Stimulated activated CD8-positive, alpha-beta memory T cell treated with anti-CD3 and anti-CD28 coated beads, Interleukin-7, amount 100 ng/mL, for 1 hour (primary cell): ENCODE measurements at places on chromosomes 5 and 9.

- no peak for DNase-seq
Measured at GRCh38 chr9:89738137-89738932, 133.5 kb downstream of the GADD45G start.

DNA sequence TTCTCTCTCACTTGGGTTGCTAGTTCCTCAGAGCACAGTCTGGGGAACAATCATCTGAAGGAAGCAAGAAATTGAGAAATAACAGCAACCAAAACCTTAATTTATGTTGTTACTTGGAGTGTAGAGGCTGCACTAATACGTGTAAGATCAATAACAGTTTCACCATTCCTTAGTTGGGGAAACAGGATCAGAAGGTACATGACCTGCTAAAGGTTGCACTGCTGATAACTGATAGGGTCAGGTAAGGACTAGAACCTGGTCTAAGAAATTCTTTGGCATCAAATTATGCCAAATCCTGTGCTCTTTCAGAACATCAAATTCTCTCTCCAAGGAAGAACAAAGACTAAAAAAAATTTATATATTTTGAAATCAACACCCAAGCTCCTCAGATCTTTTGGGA, 278.6 kb upstream of the C9orf72 start:
- DNase-seq = no peak

- DNase-seq = no peak
Measured at GRCh38 chr5:167228134-167228533, 1063.3 kb upstream of the WWC1 start.

GRCh38 chr5:142445266-142445665, 120.4 kb upstream of the SPRY4 start:
- no peak for DNase-seq

GRCh38 chr9:3262826-3263529, 262.8 kb downstream of the RFX3 start:
- DNase-seq = no peak

- no peak for DNase-seq
Measured at GRCh38 chr5:112865128-112865527, 4.0 kb downstream of the SRP19 start.

GRCh38 chr5:51651889-51652288, 268.6 kb downstream of the ISL1 start:
- no peak for DNase-seq

- no peak for DNase-seq
Measured at GRCh38 chr5:65320250-65320649, 161.5 kb downstream of the ADAMTS6 start.

- DNase-seq = no peak
Measured at GRCh38 chr9:130847306-130848217, 12.5 kb downstream of the ABL1 start.

GRCh38 chr5:145324101-145324500, 511.0 kb downstream of the PRELID2 start:
- DNase-seq = no peak

GRCh38 chr9:21995666-21996398, 1.2 kb downstream of the CDKN2B-AS1 start:
- no peak for DNase-seq

- DNase-seq = no peak
Measured at GRCh38 chr5:63240063-63240755, 661.6 kb downstream of the LRRC70 start.

DNA sequence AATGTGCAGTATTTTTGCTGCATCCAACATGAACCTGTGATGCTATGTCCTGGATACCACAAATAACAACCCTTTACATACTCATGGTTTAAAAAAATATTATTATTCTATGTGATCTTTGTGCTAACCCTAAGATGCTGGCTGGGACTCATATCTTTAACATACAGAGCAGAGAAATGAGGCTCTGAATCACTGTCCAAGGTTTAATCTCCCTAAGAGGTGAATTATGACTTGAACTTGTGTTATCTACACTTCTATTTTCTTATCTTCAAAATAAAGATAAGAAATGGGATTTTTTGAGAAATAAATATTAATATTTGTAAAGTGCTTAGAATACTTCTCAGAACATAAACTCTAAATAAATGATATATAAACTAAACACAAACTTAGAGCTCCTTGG, 68.8 kb upstream of the GRIA1 start:
- no peak for DNase-seq

DNA sequence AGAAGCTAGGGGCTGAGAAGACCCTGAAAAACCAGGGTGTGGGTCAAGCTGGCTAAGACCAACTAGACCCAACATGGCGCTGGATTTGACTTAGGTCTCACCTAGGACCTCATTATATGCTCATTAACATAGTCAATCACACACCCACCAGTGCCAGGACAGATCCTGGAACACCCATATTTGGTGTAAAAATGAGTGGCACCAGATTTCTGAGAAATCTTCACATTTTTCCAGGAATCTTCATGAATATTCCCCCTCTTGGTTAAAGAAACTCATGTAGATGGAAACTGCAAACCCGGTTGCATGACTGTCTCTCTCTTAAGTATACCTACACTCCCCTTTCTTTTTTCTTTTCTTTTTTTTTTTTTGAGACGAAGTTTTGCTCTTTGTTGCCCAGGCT, 17.9 kb upstream of the RAB14 start:
- DNase-seq = no peak

- DNase-seq = no peak
Measured at GRCh38 chr5:139880416-139881142, 85.0 kb downstream of the PSD2 start.

DNA sequence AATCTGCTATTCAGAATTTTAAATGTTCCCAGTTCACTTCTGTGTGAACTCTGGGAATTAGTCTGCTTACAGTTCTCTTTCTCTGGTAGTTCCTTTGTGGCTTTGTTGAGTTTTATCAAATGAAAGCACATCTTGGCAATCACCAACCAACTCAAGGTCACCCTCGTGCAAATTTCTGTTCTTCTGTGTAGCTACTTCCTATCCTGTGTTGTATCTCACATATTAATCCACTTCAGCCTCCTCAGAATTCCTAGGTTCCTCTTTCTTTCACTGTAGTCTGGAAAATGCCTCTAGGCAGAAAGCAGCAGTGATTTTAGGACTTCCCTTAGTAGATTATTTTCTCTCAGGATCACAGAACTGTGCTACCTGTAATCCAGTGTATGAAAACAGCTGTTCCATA, 100.3 kb downstream of the AUH start:
- no peak for DNase-seq

DNA sequence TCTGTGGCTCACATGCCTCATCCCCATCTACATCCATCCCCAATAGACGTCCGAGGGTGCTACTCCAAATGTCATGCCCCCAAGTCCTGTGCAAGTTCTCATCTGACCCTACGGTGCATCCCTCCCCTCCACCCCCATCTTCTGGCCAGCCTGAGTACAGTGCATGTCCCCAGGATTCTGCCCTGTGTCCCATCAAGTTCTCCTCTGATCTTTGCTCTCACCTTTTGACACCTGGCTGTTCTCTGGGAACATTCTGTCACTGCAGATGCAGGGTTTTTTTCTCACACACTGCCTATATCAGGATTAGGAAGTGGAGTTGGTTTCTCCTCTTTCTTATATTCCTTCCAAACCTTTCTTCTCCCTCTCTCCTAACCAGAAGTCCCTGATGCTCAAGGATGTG, 377.2 kb downstream of the GADD45G start:
- DNase-seq = no peak

- no peak for DNase-seq
Measured at GRCh38 chr5:144598451-144599068, 427.9 kb downstream of the KCTD16 start.

GRCh38 chr5:147901599-147902039, 4.7 kb downstream of the C5orf46 start:
- DNase-seq = no peak

DNA sequence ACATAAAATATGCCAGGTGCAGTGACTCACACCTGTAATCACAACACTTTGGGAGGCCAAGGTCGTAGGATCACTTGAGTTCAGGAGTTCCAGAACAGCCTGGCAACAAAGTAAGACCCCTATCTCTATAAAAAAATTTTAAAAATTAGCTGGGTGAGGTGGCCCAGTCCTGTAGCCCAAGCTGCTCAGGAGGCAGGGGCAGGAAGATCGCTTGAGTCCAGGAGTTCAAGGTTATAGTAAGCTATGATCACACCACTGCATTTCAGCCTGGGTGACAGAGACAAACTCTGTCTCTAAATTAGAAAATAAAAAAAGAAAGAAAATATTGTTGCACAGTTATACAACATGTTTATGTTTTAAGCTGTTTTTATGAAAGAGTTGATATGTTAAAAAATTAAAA, 6.8 kb downstream of the CENPK start:
- no peak for DNase-seq

- DNase-seq = no peak
Measured at GRCh38 chr5:107778647-107779046, 107.9 kb upstream of the EFNA5 start.

DNA sequence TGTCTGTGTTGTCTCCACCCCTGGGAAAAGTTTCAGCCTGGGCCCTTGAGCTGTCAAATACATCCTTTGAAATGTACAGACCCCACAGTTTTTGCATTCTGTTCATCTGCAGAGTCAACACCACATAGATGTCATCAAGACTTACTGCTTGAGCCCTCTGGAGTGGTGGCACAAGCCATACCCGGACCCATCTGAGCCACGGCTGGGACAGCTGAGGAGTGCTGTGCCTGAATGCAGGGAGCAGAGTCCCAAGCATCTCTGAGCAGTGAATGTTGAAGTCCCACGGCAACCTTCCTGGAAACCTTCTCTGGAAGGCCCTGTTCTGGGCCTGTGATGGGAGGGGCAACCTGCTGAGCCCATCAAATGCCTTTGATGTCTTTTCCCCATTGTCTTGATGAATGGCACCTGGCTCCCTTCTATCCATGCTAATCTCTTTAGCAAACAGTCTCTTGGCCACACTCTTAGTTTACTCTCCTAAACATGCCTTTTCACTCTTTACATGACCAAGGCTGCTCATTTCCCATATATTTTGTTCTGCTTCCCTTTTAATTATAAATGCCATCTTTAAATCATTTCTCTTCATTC, 92.5 kb downstream of the ATPSCKMT start:
- DNase-seq = no peak

- DNase-seq = no peak
Measured at GRCh38 chr9:77977210-77977611, 54.4 kb downstream of the GNAQ start.

GRCh38 chr5:58153255-58153654, 306.6 kb downstream of the PLK2 start:
- DNase-seq = no peak
